ENCODE measurements at places on chromosomes 1 and 21.

- DNase-seq = no peak
Measured at GRCh38 chr1:20405051-20405754, 80.8 kb downstream of the CAMK2N1 start.

GRCh38 chr21:46214478-46215340 is 13.9 kb downstream of the LSS start:
- peak; percentile 62 for DNase-seq

GRCh38 chr1:45685308-45686014 is 872 bp downstream of the GPBP1L1 start:
- DNase-seq = no peak

DNA sequence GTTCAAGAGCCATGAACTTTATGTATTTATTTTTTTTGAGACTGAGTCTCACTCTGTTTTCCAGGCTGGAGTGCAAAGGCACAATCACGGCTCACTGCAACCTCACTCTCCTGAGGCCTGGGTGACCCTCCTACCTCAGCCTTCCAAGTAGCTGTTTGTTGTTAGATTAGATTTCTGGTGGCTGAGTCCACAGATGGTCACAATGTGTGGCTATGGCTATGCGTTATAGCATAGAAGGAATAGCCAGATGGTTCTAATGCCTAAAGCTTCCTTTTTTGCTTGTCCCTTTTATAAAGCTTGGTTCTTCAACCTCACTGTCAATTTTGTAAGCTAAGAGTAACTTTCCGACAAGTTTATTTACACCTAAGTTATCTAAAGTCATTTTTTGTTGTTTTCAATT is 62.3 kb upstream of the FMN2 start:
- DNase-seq = no peak

- no peak for DNase-seq
Measured at GRCh38 chr21:28884481-28884880, 108.2 kb downstream of the LTN1 start.

GRCh38 chr1:119713039-119713748 is 1.5 kb downstream of the PHGDH start:
- no peak for DNase-seq

DNA sequence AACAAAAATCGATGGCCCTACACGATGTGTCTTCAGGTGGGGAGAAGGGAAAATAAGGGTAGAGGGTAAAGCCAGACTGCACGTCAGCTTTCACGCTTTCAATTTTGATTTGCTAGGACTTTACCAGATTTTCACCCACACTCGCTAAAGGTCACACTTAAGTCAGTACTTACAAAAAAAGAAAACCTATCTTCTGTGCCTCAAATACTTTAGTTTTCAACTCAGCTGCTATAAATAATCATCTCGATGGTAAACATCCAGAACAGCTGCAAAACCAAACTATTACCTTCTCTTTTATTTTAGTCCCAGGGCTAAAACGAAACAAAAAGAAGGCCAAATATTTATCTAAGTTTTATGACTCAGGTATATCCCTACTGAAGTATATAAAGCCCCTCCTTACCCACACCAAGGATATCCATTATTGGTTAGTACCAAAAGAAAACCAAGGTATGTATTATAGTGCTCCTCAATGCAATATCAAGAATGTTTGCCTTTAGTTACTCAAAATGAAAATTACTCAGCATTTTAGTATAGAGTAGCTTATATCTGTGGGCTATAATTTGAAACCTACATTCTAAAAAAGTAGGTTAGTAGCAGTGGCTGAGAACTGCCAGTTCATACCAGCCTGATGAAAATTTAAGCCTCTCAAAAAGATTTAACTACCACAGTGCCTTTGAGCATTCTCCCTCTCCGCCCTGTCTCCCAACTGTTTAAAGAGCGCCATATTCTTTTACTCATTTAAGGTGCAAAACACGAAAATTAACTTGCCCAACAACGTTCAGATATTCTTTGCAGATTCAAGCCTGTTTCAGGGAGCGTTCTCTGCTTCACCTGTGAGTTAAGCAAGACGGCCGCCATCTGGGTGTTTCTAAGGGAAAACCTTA is 1.5 kb downstream of the CSDE1 start:
- DNase-seq = no peak

GRCh38 chr1:86421601-86422280 is 2.2 kb upstream of the CLCA2 start:
- DNase-seq = no peak

DNA sequence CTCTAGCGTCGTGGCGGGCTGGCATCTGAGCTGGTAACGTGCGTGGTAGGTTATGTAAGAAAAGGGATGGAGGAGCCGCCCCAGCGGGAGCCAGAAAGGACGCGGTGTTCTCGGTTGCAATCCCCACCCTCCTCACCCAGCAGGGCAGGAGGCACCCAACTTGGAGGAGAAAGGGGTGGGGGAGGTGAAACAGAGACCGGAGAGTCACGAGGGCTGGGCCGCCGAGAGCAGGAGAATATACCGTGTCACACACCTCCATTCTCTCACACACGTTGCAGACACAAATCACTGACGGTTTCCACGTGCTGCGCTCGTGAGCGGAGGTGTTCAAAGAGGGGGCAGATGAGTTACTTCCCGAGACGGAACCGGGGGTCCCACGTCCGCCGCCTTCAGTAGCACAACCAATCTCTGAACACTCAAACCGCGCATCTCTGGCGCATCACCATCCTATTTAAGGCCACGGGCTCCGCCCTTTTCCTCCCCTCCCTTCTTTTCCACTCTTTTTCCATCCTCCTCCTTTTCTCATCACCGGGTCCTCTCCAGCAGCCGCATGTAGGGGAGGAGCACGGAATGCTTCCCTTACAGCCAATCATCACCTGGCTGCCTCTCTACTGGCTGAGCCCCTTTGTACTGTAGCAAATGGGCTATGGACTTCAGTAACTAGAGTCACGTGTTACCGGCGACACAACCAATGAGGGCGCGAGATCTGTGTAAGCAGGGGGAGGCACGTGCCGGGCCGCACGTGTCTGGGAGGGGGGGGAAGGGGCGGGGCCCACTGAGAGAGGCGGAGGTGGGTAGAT is at the start of gene CIART:
Gene CIART (plus strand): TSS at position 797 of the 800 bp plus-strand sequence. CDS start 714 bp downstream, outside the sequence.
- peak; percentile 93 for DNase-seq

DNA sequence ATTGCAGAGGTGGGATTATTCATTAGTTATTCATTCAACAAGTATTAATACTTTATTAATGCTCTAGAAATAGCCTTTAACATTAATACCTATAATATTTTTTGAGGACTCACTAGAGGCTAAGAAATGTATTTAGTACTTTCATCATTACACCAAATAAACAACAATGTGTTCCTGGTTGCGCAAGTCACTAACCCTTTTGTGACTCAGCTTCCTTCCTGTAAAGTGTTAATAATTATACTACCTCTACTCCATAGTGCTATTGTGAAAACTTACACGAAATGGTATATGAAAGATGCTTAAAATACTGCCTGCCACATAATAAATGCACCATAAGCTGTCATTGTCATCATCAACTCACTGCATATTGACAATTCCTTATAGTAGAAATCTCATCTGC is 431.0 kb downstream of the DPYD start:
- DNase-seq = no peak

DNA sequence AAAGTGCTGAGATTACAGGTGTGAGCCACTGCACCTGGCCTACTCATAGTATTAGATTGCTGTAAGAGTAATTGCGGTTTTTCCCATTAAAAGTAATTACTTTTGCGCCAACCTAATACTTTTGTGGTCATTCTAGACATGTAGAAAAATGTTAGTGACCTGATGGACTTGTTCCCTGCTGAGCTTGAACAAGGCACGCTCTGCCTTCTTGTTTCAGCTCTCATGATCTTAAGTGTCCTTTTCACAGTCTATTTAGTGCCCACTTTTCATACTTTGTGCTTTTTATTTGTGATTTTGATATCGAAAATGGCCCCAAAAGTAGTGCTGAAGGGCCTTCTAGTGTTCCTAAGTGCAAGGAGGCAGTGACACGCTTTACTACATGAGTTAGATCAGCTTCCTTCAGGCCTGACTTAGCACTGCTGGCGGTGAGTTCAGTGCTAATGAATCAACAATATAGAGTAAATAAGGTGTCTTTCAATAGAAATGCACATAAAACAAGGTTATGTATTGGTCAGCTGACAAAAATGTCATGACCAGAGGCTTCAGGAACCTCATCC is 5.6 kb upstream of the RD3 start:
- no peak for DNase-seq

DNA sequence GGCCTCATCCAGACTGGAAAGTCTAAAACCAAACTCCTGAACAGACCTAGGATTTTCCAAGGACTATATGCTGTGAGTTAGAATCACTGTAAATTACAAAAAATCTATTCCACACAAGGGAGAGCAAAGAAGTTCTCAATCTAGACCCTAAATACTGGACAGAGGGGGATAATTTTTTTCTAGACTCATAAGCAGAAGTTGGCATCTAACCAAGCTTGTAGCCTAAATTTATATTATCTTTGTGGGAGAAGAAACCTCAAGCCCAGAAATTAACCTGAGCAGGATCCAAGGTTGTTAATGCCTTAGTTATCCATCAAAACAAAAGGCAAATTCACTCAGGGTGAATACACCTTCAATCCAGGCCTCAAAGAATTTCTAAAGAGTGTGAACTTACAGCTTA is 290.2 kb downstream of the SMYD3 start:
- DNase-seq = no peak

- no peak for DNase-seq
Measured at GRCh38 chr21:34726627-34727337, 58.0 kb downstream of the CLIC6 start.

- DNase-seq = peak; percentile 83
Measured at GRCh38 chr1:167631936-167632614, 2.0 kb downstream of the RCSD1 start.

- no peak for DNase-seq
Measured at GRCh38 chr1:244052016-244052727, 1.1 kb downstream of the ZBTB18 start.

DNA sequence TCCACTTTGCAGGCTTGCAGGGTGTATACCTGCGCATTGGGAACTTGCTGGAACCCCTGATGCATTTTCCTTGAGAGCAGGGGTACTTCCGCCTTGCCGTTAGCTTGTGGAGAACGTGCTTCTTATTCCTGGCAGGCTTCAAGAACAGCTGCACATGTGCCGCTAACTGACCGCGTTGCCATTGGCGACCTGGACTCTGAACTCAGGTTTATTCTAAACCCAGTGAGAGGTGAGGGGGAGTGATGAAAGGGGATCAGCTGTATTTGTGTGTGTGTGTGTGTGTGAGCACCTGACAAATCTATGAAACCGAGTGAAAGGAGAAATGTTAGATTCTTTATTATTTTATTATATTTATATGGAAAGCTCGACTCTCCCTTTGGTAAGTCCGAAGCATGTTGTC is 128.6 kb downstream of the HUNK start:
- DNase-seq = no peak

- DNase-seq = no peak
Measured at GRCh38 chr1:226223157-226223785, at the start of gene MIXL1. TSS of gene MIXL1 (plus strand) at chr1:226223664. CDS start at chr1:226223682, 18 bp downstream.

DNA sequence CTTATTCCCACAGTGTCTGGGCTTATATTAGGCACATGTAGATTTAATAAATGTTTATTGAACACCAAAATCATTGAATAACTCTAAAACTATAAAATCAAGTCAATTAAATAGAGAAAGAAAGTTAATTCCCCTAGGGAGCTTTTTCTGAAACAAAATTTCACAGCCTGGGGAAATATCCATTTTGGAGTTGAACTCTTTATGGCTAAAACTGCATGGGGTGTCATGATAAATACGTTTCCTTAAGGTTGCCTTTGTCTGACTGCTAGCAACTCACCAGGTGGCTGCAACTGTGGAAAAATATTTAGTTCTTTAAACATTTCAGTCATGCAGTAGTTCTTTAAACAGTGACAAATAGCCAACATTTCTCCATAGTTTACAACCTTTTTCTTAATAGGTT is 496.1 kb downstream of the LRRIQ3 start:
- DNase-seq = no peak

GRCh38 chr1:225026701-225027100 is 97.2 kb downstream of the DNAH14 start:
- no peak for DNase-seq

GRCh38 chr1:47584249-47584648 is 146.4 kb downstream of the FOXD2 start:
- DNase-seq = peak; percentile 11

GRCh38 chr1:152718238-152718637 is 10.3 kb downstream of the LCE4A start:
- DNase-seq = no peak

GRCh38 chr1:48222501-48223242 is at the start of gene SLC5A9:
TSS of gene SLC5A9 (plus strand) at chr1:48222716. CDS start at chr1:48222737, 21 bp downstream.
- DNase-seq = no peak

DNA sequence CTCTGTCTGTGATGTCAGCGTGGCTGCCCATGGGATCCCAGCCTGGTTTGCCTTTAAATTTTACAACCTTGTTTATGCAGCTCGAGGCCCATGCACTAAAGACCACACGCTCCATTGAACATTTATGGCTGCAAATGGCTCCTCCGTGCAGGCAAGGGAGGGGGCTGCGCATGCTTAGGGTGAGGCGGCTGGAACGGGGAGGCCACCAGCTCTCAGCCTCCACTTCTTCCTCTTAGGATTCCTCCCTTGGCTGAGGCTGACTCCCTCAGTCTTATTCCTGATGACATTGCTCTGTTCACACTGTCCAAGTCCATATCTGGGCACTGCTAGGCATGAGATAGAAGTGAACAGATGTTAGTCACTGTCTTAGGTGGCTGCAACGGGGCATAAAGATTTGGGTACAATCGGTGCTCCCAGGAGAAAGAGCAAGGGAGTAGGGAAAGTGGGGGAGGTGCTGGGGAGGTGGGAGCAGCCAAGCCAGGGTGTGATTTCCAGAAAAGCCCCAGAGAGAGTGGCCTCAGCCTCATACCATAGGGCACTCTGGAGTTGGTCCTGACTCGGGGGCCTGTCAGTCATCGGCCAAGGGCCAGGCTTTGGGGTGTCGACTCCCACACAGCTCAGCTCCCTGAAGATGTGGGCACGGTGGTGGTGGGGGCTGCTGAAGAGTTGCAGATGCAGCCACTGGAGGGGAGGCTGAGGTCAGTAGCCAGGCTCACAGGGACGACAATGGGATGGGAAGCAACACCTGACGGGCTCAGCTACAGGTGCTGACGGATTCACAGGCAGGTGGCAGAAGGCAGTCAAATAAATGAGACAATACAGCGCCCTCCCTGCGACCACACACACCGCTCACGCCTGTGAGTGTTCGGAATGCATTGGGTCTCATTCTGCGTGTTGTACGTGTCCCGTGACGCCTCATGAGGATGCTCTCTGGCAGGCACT is 37.3 kb upstream of the ACTL8 start:
- DNase-seq = no peak
